ENCODE measurements at places on chromosomes 7 and 10.

GRCh38 chr7:17600340-17600752 is 301.9 kb downstream of the AHR start:
- no peak for DNase-seq

DNA sequence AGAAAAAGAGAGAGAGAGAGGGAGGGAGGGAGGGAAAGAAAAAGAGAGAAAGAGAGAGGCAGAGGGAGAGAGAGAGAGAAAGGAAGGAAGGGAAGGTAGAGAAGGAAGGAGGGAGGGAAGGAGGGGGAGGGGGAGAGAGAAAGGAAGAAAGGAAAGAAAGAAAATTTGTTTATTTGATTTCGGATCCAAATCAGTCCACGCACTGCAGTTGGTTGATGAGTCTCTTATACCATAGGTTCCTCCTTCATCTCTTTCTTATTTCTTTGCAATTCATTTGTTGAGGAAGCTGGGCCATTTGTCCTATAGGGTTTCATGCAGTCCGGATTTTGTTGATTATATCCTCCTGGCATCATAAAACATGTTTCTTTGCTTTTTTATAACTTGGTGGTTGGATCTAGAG is 34.4 kb downstream of the AIFM2 start:
- no peak for DNase-seq

DNA sequence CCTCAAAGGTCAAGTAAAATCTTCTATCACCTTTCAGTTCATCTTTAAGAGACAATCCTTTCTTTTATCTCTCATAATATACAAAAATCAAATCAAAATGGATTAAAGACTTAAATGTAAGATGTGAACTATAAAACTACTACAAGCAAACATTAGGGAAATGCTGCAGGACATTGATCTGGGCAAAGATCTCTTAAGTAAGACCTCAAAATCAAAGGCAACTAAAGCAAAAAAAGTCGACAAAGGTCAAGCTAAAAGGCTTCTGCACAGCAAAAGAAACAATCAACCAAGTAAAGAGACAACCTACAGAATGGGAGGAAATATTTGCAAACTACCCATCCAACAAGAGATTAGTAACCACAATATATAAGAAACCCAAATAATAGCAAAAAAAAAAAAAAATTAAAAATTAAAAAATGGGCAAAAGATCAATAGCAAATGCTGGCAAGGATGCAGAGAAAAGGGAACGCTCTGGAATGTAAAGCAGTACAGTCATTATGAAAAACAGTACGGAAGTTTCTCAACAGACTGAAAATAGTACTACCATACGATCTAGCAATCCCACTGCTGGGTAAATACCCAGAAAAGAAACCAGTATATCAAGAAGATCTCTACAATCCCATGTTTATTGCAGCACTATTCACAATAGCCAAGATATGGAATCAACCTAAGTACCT is 41.7 kb downstream of the TNPO3 start:
- no peak for DNase-seq

DNA sequence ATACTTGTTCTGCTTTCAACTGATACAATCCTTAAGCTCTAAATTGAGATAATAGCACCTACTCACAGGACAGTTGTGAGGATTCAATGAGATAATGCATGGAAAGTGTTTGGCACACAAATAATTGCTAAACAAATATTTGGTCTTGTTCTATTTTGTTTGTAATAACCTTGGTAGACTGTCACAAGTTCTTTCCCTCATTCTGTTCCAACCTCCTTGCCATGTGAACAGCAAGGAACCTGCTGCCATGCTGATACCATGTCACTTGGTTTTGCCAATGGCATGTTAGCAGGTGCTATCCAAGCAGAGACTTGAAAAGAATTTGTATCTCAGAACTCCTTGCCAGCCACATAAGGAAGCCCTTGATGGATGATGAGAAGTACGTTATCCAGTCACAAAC is 24.8 kb upstream of the TECTB start:
- DNase-seq: no peak

- DNase-seq: no peak
Measured at GRCh38 chr10:120253131-120253530, 203.9 kb upstream of the PLPP4 start.

DNA sequence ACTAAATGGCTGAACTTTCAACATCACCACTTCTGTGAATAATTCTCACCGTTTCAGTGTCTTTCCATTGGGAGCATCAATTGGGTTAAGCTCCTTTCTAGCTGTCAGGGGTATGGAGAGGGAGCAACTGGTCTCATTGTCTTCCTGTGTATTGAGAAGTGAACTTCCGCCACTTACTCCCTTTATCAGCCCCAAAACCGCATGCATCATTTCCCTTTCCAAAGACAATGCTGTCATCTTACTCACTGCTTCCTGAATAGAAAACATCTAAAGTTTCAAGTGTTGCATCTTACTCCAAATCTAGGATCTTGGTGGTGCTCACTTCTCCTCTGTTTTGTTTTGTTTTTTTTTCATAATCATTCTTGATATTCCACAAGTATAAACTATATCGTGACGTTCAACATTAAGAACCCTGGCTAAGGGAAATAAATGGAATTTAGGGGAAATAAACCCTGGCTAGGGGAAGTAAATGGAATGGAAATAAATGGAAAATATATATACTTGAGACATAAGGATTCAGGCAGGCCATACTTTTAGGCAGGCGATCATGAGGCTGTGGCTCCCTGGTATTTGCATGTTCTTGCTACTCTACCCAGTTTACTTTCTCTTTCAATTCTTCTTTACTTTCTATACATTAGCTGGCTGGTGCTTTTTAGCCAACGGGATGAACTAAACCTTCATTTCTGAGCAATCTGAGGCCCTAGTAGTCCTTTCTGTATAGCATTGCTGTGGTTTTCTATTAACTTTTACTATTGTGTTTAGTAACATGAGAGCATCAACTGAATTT is 371.9 kb downstream of the BMPER start:
- DNase-seq: no peak

DNA sequence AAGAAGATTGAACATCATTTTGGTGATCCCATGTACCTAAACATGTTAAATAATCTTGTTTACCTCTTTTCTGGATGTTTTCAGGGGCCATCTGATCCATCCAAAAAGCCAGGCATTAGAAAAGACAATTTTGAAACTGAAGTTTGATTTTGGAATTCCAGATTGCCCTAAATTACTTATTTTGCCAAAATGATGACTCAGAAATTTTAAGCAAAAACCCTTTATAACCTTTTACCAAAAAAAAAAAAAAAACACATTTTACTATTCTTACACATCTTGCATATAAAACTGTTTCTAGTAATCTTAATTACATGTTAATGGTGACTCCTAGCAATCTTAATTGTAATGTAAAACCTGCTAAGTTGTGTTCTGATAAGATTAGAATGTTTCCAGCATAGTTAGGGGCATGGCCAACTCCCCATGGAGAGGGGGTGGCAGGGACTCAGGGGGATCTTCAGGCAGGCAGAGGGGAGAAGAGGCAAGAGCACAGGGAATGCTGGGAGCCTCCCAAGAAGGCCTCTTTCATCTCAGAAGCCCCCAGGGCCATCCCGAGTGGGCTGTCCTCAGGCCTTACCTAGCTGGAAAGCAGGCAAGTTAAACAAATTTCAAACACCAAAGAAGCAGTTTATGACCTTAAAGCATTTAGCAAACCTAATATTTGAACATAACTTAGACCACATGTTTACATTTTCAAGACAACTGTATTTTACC is 25.8 kb upstream of the AKR1C3 start:
- no peak for DNase-seq

GRCh38 chr10:11949152-11949551 is 93.5 kb downstream of the UPF2 start:
- no peak for DNase-seq

GRCh38 chr10:132859084-132859855 is 73.3 kb upstream of the NKX6-2 start:
- no peak for DNase-seq

- DNase-seq: no peak
Measured at GRCh38 chr10:93059975-93060886, at the start of gene CYP26C1. TSS of gene CYP26C1 (plus strand) at chr10:93060798. CDS start at chr10:93061264, 466 bp downstream.

GRCh38 chr7:68246189-68246633 is 1249.6 kb downstream of the TYW1 start:
- DNase-seq: no peak

Data from stimulated activated CD4-positive, alpha-beta T cell treated with anti-CD3 and anti-CD28 coated beads, Interleukin-12 subunit alpha, Interleukin-12 subunit beta, amount 100 ng/mL, for 4 hours (primary cell).